ENCODE measurements at places on chromosomes 5 and 9.

- DNase-seq: no peak
Observed at GRCh38 chr5:133247881-133248624, 196.2 kb downstream of the HSPA4 start.

DNA sequence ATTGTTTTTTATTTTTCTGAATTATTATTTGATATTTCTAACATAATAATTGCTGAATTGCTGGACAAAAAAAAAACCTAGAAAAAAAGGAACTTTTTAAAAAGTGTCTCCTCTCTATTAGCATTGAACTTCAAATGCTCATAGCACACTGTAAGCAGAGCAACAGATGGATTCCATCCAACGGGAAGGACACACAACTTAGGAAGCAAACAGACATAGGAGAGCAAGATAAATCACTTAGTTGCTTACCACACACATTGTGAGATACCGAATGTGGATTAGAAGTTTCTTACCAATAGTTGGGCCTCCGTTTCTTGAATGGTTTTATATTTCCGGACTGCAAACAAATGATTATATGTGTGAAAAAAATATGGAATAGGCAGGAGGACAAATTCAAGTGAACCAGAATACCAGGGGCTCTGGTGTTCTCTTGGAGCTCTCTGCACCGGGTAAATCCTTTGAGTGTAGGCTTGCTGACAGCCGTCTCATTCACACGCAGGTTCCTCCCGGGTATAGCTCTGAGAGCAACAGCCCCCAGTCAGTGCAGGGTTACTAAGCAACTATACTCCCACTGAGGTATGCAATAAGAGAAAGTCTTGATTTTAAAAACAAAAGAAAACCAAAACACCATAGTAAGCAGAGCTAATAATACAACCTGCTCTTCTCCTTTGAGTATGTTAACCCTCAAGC, 217.6 kb downstream of the TMEM167A start:
- DNase-seq: no peak

- no peak for DNase-seq
Observed at GRCh38 chr5:17224858-17225511, 7.6 kb downstream of the BASP1 start.

GRCh38 chr5:67770431-67771025, 445.0 kb upstream of the PIK3R1 start:
- no peak for DNase-seq

DNA sequence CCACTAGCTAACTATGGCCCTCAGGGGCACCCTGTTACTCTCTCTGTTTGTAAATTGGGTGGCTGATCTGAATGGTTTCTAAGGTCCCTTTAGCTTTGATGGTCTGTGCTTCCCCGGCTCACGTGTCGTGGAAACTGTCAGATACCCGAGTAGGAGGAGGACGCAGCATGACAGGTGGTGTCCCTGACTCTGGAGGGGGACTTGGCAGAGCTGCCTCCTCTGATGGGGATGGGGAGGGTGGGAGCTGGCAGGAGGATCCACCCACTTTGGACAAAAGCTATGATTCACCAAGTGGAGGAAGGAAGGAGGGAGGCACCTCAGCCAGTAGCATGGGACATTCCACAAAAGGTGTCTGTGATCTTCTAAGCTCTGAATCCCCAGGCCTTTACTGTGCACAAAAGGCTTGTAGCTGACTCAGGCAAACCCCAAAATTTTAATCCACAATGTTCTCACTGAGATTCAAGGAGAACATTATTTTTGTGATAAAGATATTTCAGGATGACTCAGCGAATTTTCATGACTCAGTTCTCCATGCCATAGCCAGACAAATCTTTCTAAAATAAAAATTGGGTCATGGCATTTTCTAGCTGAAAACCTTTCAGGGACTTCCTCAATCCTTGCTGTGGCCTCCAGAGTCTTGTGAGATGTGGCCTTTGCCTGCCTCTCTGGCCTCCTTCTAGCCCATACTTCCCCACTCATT, 131.0 kb upstream of the BRINP1 start:
- no peak for DNase-seq

GRCh38 chr5:172952034-172952511, 7.2 kb upstream of the RPL26L1 start:
- no peak for DNase-seq

GRCh38 chr9:117434566-117434965, 19.7 kb upstream of the ASTN2 start:
- no peak for DNase-seq

DNA sequence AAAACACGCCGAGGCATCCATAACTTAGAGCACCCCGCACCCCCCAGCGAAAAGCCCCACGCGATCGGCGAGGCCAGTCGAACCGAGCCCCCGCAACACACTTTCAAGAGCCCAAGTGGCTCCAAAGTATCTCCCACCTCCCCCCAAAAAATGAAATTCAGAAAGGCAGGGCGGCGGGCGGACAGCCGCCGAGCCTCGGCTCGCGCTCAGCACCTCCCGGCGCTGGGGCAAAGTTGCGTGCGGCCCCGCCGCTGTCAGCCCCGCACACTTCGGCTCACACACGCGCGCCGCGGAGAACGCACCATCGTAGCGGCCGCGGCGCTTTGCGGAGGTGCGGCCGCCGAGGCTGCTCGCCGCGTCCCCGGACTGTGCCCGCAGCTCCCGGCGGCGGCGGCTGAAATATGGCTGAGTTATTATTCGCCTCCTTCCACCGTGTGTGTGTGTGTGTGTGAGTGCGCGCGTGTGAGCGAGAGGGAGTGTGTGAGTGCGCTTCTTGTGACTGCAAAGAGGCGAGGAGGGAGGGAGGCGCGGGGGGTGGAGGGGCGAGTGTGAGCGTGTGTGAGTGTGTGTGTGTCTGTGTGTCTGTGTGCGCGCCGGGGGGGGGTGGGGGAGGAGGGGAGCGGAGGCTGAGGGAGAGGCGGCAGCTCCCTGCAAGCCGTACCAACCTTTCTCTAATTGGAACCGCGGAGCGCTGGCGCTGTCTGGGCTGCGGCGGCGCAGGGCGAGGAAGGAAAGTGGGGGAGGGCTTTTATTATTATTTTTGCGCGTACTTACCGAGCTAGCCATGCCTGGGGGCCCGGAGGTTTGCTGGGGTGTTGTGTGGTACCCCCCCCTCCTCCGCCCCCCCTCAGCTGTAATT, 599 bp downstream of the MLLT3 start:
- peak; percentile 70 for DNase-seq

GRCh38 chr5:142811866-142812557, 41.8 kb downstream of the ARHGAP26 start:
- DNase-seq: no peak

GRCh38 chr9:119322184-119322583, 47.1 kb downstream of the BRINP1 start:
- DNase-seq: no peak

DNA sequence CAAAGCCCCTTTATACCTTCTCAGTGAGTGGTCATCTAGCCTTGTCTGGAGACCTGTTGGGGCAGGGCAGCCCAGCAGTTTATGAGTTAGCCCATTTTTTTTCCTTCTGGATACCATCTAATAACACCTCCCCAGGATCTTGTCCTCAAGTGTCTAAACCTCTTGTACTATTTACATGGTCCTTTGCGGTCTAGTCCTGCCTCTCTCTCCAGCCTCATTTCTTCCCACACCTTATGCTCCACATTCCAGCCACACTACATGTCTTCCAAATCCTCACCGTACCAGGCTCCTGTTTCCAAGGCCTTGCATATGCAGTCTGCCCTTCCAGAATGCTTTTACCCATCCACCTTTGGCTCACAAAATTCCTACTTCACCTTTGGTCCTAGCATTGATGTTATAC, 77.2 kb downstream of the ADRB2 start:
- DNase-seq: no peak

DNA sequence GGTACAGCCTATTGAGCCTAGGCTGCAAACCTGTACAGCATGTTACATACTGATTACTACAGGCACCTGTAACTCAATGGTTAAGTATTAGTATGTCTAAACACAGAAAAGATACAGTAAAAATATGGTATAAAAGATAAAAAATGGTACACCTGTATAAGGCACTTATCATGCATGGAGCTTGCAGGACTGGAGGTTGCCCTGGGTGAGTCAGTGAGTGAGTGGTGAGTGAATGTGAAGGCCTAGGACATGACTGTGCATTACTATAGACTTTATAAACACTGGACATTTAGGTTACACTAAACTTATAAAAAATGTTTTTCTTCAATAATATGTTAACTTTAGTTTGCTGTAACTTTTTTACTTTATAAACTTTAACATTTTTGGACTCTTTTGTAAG, 171.3 kb downstream of the SLC28A3 start:
- no peak for DNase-seq

GRCh38 chr5:174045470-174046025, at the start of gene NSG2:
TSS of gene NSG2 (plus strand) at chr5:174045706. CDS start at chr5:174046756, 1,050 bp downstream.
- DNase-seq: peak; percentile 86

DNA sequence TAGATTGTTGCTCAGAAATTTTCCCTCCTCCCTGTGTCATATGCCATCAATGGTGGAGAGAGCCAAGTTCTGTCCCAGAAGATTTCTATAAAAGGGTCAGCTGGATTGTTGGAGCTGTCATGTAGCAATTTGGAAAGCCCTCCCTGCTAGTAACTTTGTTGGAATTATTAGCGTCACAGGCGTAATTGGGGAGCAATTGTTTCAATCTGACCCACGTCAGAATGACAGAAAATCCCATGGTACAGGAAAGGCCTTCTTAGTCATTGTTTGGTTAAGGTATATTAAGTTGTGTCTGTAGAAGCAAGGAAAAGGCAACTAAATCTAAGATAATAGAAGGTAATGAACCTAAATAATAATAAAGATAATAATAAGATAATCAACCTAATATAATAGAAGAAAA, 148.4 kb downstream of the PLK2 start:
- no peak for DNase-seq

- no peak for DNase-seq
Observed at GRCh38 chr9:69900406-69900805, 79.8 kb downstream of the CFAP95 start.

GRCh38 chr5:36876299-36876964, at the start of gene NIPBL:
TSS of gene NIPBL (plus strand) at chr5:36876769. CDS start at chr5:36953697, 76,928 bp downstream.
- peak; percentile 98 for DNase-seq

- DNase-seq: peak; percentile 97
Observed at GRCh38 chr9:95508968-95509850, 7.6 kb downstream of the PTCH1 start.

- no peak for DNase-seq
Observed at GRCh38 chr5:180595381-180596114, 4.2 kb upstream of the SCGB3A1 start.

GRCh38 chr5:73464016-73464745, 15.6 kb upstream of the FOXD1 start:
- no peak for DNase-seq

GRCh38 chr9:112125951-112126388, 49.1 kb downstream of the SUSD1 start:
- no peak for DNase-seq

- peak; percentile 40 for DNase-seq
Observed at GRCh38 chr5:171445644-171446516, 26.4 kb downstream of the FGF18 start.

- no peak for DNase-seq
Observed at GRCh38 chr5:122145906-122146305, 16.6 kb downstream of the ZNF474 start.

- DNase-seq: no peak
Observed at GRCh38 chr9:32456564-32456963, 69.4 kb downstream of the RIGI start.

- no peak for DNase-seq
Observed at GRCh38 chr9:130765137-130766020, 69.7 kb upstream of the ABL1 start.

DNA sequence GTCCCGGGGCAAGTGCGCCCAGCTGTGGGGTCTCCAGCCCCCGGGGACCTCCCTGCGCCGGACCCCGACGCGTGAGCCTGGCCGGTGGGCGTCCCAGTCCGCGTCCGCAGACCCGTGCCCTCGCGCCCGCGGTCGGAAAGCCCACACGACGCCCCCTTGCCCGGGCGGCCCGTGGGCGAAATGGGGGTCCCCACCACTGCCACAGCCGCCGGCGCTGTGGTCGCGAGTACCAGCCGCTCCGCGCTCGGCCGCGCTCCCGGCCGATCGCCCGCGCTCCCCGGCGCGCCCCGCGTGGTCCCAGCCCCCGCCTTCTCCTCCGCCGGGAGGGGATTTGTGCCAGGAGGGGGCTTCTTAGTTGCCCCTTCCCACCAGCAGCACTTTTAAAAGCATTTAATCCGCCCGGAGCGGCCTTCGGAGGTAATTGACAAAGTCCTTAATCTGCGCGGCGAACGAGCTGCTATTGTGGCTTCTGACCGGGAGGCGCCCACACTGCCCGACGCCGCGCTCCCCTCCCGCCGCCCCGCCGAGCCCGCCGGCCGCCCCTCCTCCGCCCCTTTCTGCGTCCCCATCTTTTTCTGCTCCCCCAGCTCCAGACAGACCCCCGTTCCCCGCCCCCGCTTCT, 469 bp upstream of the FIBCD1 start:
- no peak for DNase-seq

- DNase-seq: no peak
Observed at GRCh38 chr5:81408496-81408895, 14.6 kb upstream of the ACOT12 start.

- DNase-seq: no peak
Observed at GRCh38 chr9:132990781-132991180, 12.3 kb downstream of the GFI1B start.

GRCh38 chr5:60636001-60636400, 64.0 kb downstream of the DEPDC1B start:
- DNase-seq: no peak

GRCh38 chr5:107485184-107485583, 185.6 kb downstream of the EFNA5 start:
- no peak for DNase-seq

DNA sequence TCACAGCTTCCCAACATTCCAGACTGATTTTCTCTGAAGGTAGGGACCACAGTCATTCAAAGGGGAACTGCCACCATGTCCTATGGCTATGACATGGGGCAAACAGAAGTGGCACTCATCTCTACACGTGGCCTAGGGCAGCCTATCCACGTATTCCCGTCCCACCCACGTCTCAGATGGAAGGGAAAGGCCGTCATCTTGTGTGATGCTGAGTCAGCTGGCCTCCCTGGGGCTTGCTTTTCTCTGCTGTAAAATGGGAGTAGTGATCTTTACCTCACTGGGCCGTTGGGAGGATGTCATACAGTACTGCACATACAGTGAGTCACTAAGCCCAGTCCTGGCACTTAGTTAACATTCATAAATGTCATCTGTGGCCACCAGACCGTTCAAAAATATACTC, 72.3 kb downstream of the RAPGEF1 start:
- DNase-seq: no peak

DNA sequence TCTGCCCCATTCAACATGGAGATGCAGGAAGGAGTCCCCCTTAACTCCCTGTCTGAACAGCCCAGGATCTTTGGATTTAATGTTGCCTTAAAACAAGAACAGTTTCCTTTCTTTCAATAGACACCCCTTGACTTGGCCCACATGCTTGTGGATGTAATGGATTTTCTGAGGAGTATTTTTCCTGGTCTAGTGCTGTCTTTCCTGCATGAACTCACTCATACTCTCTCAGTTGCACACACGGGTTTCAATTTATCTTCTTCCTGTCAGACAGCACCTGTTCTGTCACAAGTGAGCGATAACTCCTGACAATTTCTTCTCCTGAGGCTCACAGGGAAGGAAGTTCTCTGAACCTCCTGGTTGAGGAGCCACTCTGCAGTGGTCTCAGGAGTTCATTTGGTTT, 85.1 kb downstream of the ACER2 start:
- no peak for DNase-seq

DNA sequence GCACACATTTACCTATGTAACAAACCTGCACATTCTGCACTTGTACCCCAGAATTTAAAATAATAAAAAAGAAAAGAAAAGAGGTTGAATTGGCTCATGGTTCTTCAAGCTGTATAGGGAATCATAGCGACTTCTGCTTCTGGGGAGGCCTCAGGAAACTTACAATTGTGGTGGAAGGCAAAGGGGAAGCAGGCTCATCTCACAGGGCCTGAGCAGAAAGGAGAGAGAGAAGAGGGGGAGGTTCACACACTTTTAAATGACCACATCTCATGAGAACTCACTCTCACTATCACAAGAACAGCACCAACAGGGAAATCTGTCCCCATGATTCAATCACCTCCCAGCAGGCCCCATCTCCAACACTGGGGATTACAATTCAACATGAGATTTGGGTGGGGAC, 214.6 kb downstream of the CDK5RAP2 start:
- DNase-seq: no peak

Data from posterior cingulate gyrus (tissue), 11 donors.